ENCODE measurements at places on chromosomes 11 and 22. TPM values are rescaled to one million over a fixed set of nuclear protein-coding genes. Genes with fewer than 3 reads are reported as not detected.

- H3K27ac ChIP-seq: no peak overlapping the region
- no peaks in the 10 kb centered on the region for H3K36me3 ChIP-seq
- DNase-seq: no peak
- no peak overlapping the region for H3K4me3 ChIP-seq
- no peaks in the 10 kb centered on the region for H3K27me3 ChIP-seq
Observed at GRCh38 chr11:29231586-29231985, 785.2 kb downstream of the KCNA4 start.

- no peak for DNase-seq
- H3K27me3 ChIP-seq: no peaks in the 10 kb centered on the region
- H3K4me3 ChIP-seq: no peak overlapping the region
- H3K27ac ChIP-seq: no peak overlapping the region
Observed at GRCh38 chr11:113567097-113567496, 91.9 kb upstream of the DRD2 start.

DNA sequence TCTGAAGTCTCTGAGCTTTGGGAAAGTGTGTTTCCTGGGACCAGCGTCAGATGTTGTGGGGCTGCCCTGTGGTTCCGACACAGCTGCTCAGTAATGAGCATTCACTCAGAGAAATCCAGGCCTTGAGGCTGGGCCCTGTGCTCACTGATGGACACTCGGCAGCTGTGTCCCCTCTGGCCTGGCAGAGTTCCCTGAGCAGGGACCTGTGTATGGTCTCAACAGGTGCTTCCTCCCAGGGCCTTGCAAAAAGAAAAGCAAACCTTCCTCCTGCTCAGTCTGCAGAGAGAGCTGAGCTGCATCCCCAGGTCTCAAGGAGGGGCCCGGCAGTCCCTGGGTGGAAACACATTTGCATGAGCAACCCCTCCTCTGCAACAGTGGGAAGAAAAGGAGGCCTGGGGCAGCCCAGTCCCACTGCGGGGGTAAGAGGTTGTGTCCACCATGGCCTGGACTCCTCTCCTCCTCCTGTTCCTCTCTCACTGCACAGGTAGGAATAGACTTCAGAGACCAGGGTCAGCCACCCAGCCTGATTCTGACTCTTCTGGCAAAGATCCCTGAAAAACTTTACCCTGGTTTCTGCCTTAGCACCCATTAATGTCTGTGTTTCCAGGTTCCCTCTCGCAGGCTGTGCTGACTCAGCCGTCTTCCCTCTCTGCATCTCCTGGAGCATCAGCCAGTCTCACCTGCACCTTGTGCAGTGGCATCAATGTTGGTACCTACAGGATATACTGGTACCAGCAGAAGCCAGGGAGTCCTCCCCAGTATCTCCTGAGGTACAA is 131.2 kb downstream of the VPREB1 start:
- H3K4me1 ChIP-seq: no peaks in the 10 kb centered on the region
- no peak overlapping the region for H3K4me3 ChIP-seq
- no peak for DNase-seq
- no peaks in the 10 kb centered on the region for H3K27me3 ChIP-seq
- H3K27ac ChIP-seq: no peak overlapping the region

DNA sequence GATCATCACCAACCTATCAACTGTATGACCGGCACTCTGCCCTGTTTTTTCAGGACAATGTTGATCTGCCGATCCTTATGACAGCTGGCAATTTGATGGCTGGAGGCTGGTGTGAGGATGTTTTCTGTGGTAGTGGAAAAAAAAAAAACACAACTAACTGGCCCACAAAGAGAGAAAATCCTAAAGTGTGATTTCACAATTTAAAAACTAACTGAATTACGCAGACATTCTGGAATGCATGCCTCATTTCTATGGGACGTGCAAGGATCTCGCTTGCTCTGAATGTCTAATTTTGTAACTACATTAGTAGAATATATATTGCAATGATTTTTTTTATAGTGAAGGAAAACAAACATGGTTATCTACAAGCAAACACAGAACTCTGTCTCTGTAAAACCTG is 590.5 kb downstream of the ETS1 start:
- no peaks in the 10 kb centered on the region for H3K27me3 ChIP-seq
- no peaks in the 10 kb centered on the region for H3K36me3 ChIP-seq
- H3K4me1 ChIP-seq: no peaks in the 10 kb centered on the region
- H3K4me3 ChIP-seq: no peak overlapping the region

DNA sequence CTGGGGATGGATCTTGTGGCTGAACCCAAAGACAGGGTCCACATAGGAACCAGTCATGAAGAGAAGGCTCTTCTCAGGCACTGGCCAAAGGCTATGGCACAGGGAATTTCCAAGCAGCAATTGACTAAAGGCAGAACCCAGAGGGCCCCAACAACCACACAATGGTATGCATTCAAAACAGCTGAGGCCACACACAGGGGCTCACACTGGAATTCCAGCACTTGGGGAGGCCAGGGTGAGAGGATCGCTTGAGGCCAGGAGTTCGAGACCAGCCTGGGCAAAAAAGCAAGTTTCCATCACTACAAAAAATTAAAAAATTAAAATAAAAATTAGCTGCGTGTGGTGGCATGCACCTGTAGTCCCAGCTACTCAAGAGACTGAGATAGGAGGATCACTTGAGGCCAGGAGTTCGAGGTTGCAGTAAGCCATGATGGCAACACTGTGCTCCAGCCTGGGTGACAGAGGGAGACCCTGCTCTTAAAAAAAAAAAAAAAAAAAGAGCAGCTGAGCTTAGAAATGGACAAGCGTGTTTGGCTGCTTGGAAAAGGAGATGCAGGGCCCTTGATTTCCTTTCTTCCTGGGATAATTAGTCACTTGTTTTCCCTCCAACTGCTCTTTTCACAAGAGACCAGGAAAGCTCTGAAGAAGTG is 44.6 kb downstream of the MYH9 start:
- peaks cover 13% of the 10 kb centered on the region for H3K36me3 ChIP-seq
- H3K27ac ChIP-seq: peak overlapping the region; percentile 51

DNA sequence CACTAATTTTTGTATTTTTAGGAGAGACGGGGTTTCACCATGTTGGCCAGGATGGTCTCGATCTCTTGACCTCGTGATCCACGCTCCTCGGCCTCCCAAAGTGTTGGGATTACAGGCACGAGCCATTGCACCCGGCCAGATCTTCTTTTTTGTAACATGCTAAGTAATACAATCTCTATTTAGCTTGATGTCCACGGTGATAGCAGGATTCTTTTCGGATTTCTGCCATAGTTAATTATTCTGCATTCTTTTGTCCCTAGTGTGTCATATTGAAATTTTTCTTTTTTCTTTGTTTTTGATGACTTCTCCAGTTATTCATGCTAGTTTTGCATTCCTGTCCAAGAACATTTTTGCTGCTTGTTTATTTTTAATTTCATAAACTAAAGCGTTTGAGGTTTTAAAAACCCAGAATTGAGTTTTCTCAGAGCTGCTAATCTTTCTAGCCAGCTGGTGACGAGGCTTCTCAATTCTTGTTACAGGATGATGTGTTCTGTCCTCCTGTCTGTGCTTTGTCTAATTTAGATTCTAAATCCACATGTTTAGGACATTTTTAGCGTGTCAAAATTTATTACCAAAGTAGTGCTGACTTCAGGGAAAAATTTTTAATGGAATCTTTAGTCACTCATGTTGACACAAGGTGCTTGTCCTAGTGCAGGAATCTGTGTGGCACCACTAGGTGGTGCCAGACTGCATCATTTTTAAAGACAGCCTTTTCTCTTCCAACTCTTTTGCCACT is 21.8 kb downstream of the NF2 start:
- H3K27ac ChIP-seq: peak overlapping the region; percentile 73
- H3K27me3 ChIP-seq: no peaks in the 10 kb centered on the region
- DNase-seq: peak; percentile 24
- H3K4me3 ChIP-seq: no peak overlapping the region

DNA sequence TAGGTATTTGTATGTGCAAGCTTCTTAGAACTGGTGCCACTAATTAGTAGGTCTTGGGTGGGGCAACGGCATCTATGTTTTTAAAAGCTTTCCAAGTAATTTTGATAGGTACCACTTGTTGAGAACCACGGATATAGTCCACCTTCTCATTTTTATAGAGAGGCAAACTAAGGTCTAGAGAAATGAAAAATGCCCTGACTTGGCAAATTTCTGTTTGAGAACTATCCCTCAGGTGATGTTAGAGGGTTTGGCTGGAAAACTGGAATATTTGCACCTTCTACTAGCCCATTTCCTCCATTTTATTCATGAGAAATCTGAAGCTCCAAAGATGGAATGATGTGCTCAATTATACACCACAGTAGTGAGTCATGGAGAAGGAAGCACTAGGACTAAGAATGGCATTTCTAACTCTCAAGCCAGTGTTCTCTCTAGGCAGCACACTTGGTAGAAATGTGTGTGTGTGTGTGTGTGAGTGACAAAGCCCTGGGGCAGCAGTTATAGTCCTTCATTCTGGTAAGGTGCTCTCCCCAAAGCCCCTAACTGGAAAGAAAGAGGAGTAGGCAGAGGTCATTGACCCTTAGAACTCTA is 1.8 kb upstream of the TMEM86A start:
- H3K4me1 ChIP-seq: peaks cover 6% of the 10 kb centered on the region
- no peaks in the 10 kb centered on the region for H3K36me3 ChIP-seq
- no peak for DNase-seq
- no peak overlapping the region for H3K27ac ChIP-seq

DNA sequence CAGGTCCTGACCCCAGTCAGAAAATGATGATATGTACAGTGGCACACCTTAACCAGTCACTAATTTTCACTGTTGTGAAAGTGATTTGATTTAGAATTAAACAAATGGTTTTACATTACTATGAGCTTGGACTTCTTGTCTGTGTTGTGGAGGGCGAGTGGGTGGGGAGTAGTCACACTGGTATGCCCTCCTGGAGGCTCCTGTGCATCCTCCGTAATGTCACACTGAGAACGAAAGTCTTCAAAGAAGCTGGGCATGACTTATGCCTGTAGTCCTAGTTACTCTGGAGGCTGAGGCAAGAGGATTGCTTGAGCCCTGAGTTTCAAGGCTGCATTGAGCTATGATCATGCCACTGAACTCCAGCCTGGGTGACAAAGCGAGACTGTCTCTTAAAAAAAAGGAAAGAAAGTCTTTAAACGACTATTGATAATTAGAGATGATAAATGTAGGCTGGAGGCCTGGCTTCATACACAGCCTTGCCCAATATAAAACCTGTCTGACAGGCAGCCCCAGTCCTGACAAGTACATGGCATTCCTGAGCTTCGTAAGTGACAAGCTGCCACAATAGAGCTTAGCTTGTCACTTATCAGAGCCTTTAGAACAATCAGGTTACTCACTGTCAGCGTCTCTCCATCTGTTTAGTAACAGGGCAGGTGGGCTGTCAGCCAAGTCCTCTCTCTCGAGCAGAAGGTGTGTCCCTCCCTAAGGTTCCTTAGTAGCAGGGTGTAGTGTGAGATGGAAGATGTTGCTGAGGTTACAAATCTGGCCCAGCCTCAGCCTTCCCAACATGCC is 5.0 kb upstream of the LIMK2 start:
- no peak overlapping the region for H3K4me3 ChIP-seq
- no peak overlapping the region for H3K27ac ChIP-seq
- H3K36me3 ChIP-seq: no peaks in the 10 kb centered on the region

GRCh38 chr11:112249871-112250610 is 10.6 kb downstream of the PLET1 start:
- no peaks in the 10 kb centered on the region for H3K36me3 ChIP-seq
- H3K27ac ChIP-seq: no peak overlapping the region
- no peak for DNase-seq
- no peak overlapping the region for H3K4me3 ChIP-seq
- H3K27me3 ChIP-seq: no peaks in the 10 kb centered on the region

DNA sequence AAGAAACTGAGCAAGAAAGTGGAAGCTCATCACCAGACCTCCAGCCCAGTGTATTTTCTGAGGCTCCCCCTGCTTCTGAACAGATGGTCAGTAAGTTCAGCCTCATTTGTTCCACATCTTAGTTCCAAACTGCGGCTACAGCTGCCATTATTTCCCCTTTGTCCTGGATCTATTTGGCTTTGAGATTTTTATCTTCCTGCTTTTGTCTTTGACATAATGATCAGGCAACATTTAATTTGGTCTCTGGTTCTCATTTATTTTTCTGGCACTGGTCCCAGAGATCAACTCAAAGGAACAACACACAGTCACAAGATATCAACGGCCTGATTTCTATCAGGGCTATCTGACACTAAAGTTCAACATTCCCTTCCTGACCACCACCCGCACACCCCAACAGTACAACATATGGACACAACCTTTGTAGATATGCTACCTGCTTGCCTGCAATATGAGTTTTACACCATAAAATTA is 137.5 kb downstream of the FAM76B start:
- no peaks in the 10 kb centered on the region for H3K36me3 ChIP-seq
- no peaks in the 10 kb centered on the region for H3K27me3 ChIP-seq
- no peak overlapping the region for H3K4me3 ChIP-seq
- no peaks in the 10 kb centered on the region for H3K4me1 ChIP-seq
- no peak for DNase-seq

GRCh38 chr22:36469094-36469710 is 12.2 kb downstream of the TXN2 start:
- H3K36me3 ChIP-seq: peaks cover 52% of the 10 kb centered on the region
- no peak overlapping the region for H3K4me3 ChIP-seq
- no peak for DNase-seq
- H3K4me1 ChIP-seq: peaks cover 6% of the 10 kb centered on the region

- H3K27me3 ChIP-seq: no peaks in the 10 kb centered on the region
- H3K4me1 ChIP-seq: no peaks in the 10 kb centered on the region
- H3K27ac ChIP-seq: no peak overlapping the region
- no peaks in the 10 kb centered on the region for H3K36me3 ChIP-seq
Observed at GRCh38 chr11:91247009-91247735, 977.4 kb upstream of the FAT3 start.

GRCh38 chr11:2265854-2266585 is 4.4 kb downstream of the ASCL2 start:
- H3K27me3 ChIP-seq: no peaks in the 10 kb centered on the region
- H3K27ac ChIP-seq: no peak overlapping the region
- H3K36me3 ChIP-seq: no peaks in the 10 kb centered on the region
- no peak for DNase-seq

DNA sequence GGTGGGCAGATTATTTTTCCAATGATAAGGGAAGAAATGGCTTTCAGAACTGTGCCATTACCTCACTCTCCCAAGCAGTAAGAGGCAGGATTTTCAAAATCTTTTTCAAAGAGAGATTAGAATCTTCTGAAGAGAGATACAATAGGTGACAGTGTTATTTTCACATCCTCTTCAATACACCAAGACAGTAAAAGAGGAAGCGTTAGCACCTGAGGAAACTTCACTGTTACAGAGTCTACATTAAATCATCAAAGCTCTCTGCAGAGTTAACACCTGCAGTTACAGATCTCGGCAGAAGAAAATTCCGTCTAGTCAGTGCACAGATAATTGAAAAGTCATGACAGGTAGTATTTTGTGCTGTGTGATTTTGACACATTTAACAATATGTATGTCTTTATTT is 144.9 kb downstream of the PGR start:
- no peaks in the 10 kb centered on the region for H3K27me3 ChIP-seq
- H3K4me3 ChIP-seq: no peak overlapping the region
- H3K36me3 ChIP-seq: no peaks in the 10 kb centered on the region
- no peak for DNase-seq
- H3K27ac ChIP-seq: no peak overlapping the region
- no peaks in the 10 kb centered on the region for H3K4me1 ChIP-seq

GRCh38 chr11:9639985-9640384 is 23.9 kb upstream of the SWAP70 start:
- no peaks in the 10 kb centered on the region for H3K4me1 ChIP-seq
- H3K4me3 ChIP-seq: no peak overlapping the region
- H3K27ac ChIP-seq: no peak overlapping the region
- no peaks in the 10 kb centered on the region for H3K36me3 ChIP-seq
- no peak for DNase-seq
- no peaks in the 10 kb centered on the region for H3K27me3 ChIP-seq

- no peak overlapping the region for H3K4me3 ChIP-seq
- H3K36me3 ChIP-seq: no peaks in the 10 kb centered on the region
- no peak overlapping the region for H3K27ac ChIP-seq
- no peak for DNase-seq
Observed at GRCh38 chr11:31764261-31764660, 46.9 kb downstream of the PAX6 start.

KRTAP5-1 gene
- total RNA-seq: not detected

MYO7A gene
- total RNA-seq: 2.5 TPM

PRAME gene
- not detected for total RNA-seq

SPCS2 gene
- 53.9 TPM for total RNA-seq

FEN1 gene
- total RNA-seq: 7.9 TPM
